ENCODE measurements at places on chromosomes 6 and 20. TPM values are rescaled to one million over a fixed set of nuclear protein-coding genes. Genes with fewer than 3 reads are reported as not detected.

The DNPH1 gene
- 78.0 TPM for total RNA-seq

The GPX5 gene
- total RNA-seq: not detected

The OXT gene
- total RNA-seq: not detected

The C6orf52 gene
- 0.50 TPM for total RNA-seq

The VWA7 gene
- 0.50 TPM for total RNA-seq

The DEFB132 gene
- not detected for total RNA-seq

The MUC21 gene
- total RNA-seq: not detected
